Left forelimb (tissue), 1 donor: ENCODE measurements at places on chromosomes 16 and 17.

DNA sequence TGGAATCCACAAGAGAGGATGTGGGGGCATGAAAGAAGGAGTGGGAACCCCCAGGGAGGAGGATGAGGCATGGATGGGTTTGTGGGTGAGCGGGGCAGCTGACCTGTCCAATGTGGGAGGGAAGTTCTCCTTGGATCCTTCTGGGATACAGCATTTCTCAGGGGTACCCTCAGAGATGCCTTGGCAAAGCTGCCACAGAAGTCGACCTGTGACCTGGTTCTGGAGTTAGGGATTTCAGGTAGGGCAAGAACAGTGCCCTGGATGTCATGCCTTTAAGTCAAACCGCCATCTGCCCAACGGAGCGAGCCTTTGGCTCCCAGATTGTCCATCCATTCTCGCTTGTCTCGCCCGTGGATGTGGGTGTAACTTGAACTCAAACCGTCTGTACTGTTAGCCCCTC, 30.0 kb downstream of the WSCD1 start:
- no peak for DNase-seq

DNA sequence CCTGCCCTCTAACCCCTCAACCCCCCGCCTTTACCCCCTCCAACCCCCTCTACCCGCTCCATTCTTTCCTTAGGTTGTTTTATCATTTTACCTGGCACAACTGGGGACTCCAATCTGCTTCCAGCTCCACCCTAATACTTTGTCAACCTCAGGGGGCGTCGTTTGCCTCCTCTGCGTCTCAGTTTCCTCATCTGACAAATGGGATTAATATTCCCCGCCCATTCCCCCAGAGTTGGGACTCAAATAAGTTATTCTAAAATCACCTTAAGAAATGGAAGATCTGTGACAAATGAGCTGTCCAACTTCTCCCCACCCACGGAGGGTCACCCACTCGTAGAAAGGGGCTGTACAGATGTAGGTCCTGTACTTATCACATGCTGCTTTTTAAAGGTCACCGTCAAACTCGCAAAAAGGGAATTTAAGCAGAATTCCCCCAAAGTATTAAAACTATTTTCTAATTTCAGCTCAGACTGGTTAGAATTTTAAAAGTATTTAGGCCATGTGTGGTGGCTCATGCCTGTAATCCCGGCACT, 40.6 kb upstream of the CPNE2 start:
- DNase-seq = no peak

DNA sequence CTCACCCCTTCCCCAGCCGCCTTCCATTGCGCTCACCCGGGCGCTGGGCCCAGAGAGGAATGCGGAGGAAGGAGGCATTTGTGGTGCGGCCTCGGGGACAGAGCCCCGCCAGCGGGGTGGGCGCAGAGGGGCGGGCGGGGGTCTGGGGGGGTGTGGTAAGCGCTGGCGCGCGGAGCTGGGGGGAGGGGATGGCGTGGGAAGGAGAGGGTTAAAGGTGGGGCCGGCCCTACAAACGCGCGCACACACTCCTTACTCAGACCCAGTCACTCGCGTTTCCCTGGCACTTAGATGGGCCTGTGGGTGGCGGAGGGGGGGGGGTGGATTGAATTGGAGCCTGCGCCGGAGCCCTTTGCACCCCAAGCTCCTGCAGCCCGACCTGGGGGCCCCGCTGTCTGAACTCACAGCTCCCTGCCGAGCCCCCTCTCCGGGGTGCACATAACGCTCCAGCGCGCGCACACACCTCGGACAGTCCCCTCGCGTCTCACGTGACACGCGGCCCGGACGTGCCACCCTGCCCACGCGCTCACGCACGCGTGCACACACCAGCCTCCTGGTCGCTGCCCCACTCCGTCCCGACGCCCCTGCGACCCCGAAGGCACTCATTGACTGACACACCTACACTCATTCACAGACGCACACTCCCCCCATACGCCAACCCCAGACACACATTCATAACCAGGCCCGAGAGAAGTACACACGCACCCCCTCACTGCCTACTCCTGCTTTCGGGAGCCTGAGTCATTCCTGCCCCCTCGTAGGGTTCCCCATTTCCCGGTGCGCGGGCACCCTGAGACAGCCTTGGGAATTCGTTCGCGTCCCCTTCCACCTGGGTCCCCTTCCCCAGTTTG, 844 bp downstream of the TBKBP1 start:
- DNase-seq = peak; percentile 91

DNA sequence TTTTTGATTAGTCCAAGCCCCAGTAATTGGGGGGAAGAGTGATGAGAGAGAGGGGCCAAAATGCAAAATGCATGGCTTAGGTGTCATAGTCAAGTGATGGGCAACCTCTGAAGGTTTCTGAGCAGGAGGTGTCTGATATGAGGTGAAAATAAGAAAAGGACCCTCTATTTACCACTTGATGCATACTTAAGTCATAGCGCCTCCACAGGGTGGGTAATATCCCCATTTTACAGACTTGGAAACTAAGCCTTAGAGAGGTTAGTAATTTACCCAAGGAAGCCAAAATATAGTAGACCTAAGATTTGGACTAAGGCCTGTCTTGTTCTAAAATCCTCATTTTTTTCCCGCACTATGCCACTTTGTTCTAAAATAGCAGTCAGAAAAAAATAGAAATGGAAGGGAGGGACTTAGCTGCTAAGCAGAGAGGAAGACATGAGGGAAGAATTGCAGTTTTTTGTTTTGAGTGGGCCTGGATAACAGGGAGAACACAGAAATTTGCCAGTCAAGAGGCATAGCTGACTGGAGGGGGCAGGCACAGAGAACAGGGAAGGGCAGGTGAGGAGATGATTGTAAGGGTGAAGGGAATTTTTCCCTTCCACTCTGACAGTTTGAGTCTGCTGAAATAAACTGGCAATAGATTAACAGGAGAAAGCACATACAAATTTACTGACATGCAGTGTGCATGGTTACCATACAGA, 2.3 kb upstream of the GRB2 start:
- no peak for DNase-seq

GRCh38 chr17:66462010-66462409, 159.6 kb downstream of the PRKCA start:
- no peak for DNase-seq

GRCh38 chr17:78920528-78920927, 4.7 kb downstream of the TIMP2 start:
- DNase-seq = no peak

- DNase-seq = no peak
Measured at GRCh38 chr17:78613416-78613815, 36.2 kb upstream of the DNAH17 start.

- no peak for DNase-seq
Measured at GRCh38 chr16:4377573-4378154, 6.0 kb downstream of the VASN start.

- DNase-seq = no peak
Measured at GRCh38 chr17:8692916-8693315, 51.7 kb downstream of the CCDC42 start.

- no peak for DNase-seq
Measured at GRCh38 chr17:53150101-53150698, 672.5 kb upstream of the KIF2B start.

- no peak for DNase-seq
Measured at GRCh38 chr17:56978441-56979090, 635 bp downstream of the SCPEP1 start.

- DNase-seq = no peak
Measured at GRCh38 chr16:1791256-1791942, 2.1 kb downstream of the IGFALS start.
